Stimulated activated CD8-positive, alpha-beta memory T cell treated with anti-CD3 and anti-CD28 coated beads, Interleukin-4, amount 100 ng/mL, for 4 hours (primary cell): ENCODE measurements at places on chromosomes 5 and 9.

GRCh38 chr5:109309326-109310063 lies 100.3 kb downstream of the PJA2 start:
- no peak for DNase-seq

- no peak for DNase-seq
These were observed 154.8 kb downstream of the SGCD start for GRCh38 chr5:156481741-156482140.

- no peak for DNase-seq
These were observed 118.9 kb downstream of the CETN3 start for GRCh38 chr5:90290648-90291047.

DNA sequence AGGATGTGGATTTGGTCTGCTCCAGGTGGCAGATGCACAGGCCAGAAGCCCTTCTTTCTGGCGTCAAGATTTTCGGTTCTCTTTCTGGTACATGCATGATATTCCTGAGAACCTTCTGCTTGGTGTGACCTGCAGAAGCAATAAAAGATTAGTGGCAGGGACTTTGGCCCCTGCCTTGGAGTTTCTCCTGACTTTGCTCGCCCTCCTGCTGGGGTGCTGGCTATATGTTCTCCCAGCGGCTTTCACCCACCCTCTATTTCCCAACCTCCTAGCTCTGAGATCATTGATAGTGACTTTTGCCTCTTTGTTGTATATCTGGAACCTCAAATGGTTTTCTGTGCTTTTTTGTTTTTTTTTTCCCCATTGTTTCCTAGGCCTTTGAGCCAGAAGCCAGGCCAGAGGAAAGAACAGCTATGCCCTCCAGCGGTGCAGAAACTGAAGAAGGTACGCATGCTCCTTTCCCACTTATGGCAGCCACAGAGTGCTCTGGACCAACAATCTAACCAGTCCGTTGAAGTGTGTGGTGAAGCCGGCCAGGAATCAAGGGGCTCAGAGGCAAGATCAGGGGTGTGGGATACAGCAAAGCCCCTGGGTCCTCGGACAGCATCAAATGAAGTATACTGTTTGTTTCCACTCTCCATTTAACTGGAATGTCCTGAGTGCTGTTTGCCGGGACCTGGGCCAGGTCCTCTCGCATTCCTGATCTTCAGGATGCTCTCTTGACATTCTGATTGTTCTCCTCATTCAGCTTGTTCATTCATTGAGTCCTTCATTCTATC lies 154.5 kb downstream of the ARHGEF28 start:
- no peak for DNase-seq

DNA sequence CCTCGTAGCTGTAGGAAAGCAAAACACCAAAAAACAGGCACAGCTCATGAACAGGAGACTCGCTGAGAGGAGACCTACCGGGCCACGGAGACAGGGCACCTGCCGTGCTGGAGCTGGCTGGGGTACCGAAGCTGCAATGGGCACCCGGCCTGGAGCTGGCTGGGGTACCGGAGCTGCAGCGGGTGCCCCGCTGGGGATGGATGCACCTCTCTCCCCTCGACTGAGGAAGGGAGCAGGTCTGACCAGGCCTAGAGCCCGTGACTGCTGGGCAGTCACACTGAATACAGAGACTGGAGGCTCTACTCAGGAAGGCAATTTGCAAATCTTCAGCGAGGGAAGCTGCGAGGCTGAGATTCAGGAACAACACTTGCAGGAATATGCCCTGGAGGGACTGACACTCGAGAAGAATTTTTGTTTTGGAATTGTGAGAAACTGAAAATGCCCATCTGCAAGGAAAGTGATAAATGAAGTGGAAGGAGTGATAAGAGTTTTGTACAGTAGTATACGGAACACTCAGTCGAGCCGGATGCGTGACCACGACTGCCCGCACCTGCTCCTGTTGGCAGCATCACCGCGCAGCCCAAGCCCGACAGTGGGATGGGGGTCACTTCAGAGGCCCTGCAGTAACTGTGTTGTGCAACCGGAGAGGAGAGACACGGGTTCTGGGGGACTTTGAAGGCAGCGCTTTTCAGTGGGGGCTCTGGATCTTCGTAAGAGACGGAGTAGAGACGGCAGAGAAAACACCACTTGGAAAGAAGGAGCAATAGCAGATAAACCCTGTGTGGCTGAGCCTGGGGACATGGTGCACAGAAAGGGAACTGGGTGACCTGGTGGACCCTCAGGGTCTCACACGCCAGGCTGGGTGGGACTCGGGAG lies 27.9 kb upstream of the LPCAT1 start:
- DNase-seq = no peak

- no peak for DNase-seq
These were observed 39.1 kb upstream of the GZMA start for GRCh38 chr5:55063220-55063863.

DNA sequence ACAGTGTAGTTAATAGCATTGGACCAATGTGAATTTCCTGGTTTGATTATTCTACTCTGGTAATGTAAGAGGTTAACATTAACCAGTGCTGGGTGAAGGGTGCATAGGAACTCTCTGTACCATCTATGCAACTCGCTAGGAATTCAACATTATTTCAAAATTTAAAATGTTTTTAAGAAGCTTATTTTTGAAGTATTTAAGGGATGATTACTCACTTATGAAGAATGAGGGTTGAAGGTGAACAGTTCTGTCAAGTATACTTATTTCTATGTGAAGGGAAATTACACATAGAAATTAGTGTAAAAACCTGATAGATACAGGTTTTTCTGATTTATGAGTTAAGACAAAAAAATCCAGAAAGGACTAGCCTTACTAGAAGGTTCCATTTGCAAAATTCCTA lies 165.8 kb downstream of the INSYN2B start:
- no peak for DNase-seq

GRCh38 chr9:135865531-135865930 lies 41.8 kb downstream of the CAMSAP1 start:
- no peak for DNase-seq

DNA sequence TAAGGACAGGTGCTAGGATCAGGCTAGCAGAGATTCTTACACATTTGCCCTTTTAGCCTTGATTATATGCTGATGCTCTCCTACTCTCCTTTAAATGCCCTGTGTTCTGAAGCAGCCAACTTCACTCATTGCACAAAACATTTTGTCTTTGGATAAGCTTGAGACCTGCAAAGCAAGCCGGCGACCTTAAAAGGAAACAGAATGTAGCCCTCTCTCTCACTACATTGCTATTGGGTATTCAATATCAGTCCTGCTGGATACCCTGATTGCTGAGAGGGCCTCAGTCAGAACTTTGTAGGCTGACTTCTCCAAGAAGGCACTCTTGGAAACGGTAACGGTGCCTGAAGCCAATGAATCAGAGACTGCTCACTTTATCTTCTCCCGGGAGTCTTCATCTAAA lies 528.9 kb downstream of the DTWD2 start:
- DNase-seq = no peak

DNA sequence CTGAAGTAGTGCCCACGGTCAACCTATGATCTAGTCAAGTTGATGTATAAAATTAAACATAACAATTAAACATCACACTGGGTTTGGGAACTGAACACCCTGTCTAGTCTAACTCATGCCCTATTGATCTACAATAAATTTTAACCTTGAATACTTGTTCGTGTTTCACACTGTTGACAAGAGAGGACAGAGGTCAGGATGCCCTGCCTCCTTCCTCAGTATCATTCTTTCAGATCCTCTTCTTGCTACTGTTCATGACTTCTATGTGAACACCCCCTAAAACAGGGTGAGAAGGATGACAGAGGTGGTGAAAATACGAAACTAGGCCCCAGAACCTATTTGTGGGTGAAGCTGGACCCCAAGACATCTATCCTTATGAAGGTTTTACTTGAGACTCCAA lies 8.1 kb upstream of the MAT2B start:
- DNase-seq = no peak

GRCh38 chr5:111063709-111064322 lies 7.7 kb upstream of the TSLP start:
- DNase-seq = no peak

DNA sequence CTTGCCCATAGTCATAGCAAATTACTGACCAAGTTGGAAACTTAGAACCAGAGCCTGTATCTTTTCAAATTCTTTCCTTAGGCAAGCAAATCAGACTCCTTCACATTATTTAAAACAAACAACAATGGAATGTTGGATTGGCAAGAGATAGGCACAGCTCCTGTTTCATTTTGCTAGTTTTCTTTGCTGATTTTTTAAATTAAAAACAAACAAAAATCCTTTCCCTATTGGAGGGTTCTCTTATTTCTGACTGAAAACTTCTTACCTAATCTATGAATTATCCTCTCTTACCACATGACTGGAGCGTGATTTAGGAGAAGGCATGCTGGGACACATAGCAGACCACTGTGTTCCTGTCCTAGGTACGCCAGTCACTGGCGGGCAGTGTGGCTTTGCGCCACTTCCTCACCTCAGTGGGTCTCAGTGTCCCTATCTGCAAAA lies 63.0 kb downstream of the TTC39B start:
- DNase-seq = no peak
